NCI-H1417 (cell line): ENCODE measurements at places on chromosomes 11 and 22.

DNA sequence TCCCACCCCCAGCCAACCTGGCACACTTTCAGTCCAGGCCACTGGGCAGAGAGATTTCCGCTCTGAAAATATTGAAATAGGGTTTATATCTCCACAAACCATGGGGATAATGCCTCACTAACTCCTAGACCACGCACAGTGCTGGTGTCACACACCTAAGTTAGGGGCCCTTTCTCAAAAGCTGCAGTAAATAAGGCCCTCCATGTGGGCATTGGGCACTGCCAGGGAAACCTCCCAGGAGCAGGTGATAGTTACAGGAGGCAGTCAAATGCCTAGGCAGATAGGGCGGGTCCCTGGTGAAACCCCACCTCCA is 3.1 kb upstream of the IL10RA start:
- no peak for DNase-seq

- no peak for DNase-seq
These were observed 45.5 kb downstream of the KCNJ1 start for GRCh38 chr11:128821556-128821955.

DNA sequence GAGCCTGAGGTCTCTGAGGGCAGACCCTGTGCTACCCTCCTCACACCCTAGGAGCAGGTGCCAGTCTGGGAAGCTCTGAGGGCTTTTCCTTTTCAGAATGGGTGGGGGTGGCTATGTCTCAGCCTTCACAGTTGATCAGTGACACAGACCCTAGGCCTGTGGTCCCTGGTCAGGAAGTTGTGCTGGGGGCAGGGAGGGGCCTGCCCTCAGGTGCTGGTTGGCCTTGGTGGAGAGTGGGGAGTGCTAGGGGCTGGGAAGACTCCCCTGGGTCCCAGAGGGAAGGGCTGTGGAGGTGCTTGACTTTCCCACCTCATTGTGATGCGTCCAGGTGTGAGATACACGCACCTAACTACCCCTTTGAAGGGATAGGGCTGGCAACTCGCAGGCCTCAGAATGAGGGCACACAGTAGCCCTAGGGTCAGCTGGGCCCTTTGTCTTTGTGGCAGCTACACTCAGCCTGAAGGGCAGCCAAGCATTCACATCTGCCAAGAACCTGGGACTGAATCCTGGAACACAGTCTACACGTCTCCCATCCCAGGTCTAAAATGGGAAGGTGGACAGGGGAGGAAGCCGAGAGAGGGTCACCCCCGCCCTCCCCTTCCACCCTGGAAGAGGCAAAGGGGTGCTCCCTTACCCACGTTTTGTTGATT is 31.2 kb upstream of the ATXN10 start:
- no peak for DNase-seq

GRCh38 chr11:2443881-2444820 is at the start of gene TRPM5:
TSS of gene TRPM5 (minus strand) at chr11:2444514. CDS start at chr11:2423036, 21,478 bp downstream.
- DNase-seq = peak; percentile 71

DNA sequence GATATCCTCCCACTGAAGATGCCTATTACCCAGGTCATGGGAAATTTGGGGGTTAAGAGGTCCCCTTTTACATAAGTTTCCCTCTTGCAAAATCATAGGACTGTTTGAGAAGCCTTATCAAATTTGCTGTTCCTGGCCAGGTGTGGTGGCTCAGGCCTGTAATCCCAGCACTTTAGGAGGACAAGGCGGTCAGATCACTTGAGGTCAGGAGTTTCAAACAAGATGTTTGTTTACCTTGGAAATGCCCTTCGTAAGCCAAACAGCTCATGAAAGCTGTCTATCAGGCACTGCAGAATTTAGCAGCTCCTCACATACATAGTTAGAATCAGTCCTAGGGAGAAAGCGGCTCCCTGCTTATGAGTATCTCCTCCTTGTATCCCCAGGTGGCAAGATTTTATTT is 4.9 kb upstream of the EI24 start:
- DNase-seq = no peak

DNA sequence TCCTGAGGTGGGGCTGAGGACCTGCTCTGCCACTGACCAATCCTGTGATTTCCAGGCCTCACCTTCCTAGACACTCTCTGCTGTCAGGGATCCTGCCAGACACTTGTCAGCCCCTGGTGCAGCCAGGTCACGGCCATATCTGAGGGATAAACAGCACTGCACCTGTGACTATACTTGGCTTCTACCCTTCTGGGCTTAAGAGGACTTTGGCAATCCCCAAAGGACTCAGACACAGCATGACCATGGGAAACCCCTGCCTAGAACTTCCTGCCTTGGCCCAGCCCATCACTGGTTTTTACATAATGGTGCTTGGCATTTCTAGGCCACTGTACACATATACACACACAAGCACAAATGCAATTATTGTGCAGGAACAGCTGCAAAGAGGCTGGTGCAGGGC is 11.6 kb upstream of the OLFML1 start:
- DNase-seq = no peak

DNA sequence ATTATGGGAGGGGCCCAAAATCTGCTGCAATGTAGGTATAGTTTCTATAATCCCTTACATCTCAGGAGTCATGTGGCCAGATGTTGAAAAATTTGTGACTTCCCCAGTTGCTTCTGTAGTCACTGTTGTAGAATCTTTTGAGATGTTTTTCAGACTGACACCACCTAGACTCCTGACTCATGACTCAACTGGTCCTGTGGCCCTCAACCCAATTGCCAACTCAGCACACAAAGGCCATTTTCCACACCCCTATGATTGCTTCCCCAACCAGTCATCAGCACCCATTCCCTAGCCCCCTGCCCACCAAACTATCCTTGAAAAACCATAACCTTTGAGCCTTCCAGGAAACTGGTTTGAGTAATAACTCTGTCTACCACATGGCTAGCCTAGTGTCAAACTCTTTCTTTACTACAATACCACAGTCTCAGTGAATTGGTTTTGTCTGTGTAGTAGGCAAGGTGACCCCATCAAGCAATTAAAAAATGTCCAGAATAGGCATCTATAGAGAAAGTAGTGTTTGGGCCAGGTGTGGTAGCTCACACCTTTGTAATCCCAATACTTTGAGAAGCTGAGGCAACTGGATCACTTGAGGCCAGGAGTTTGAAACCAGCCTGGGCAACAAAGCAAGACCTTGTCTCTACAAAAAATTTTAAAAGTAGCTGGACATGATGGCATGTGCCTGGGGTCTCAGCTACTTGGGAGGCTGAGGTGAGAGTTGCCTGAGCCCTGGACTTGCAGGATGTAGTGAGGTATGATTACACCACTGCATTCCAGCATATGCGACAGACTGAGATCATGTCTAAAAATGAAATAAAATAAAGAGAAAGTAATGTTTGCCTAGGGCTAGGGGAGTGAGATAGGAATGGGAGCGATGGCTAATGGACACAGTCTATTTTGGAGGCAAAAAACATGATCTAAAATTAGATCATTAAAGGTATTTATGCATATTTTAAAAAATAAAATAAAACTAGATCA is 24.1 kb upstream of the FEZ1 start:
- no peak for DNase-seq

GRCh38 chr11:921921-922678 is 3.6 kb upstream of the AP2A2 start:
- peak; percentile 58 for DNase-seq

- DNase-seq = no peak
These were observed 16.0 kb upstream of the FTH1 start for GRCh38 chr11:61983419-61983818.

DNA sequence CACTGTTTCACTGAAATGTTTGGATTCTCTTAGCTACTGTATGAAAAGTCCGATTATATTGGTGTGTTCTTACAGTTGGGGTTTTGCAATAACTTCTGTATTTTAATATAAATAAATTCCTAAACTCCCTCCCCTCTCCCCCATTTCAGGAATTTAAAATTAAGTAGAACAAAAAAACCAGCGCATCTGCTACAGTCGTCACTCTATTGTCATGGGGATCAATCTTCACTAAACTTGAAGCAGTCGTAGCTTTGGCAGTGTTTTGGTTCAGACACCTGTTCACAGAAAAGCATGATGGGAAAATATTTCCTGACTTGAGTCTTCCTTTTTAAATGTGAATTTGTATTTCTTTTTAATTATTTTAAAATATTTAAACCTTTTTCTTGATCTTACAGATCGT is 9.4 kb downstream of the PIWIL3 start:
- no peak for DNase-seq

DNA sequence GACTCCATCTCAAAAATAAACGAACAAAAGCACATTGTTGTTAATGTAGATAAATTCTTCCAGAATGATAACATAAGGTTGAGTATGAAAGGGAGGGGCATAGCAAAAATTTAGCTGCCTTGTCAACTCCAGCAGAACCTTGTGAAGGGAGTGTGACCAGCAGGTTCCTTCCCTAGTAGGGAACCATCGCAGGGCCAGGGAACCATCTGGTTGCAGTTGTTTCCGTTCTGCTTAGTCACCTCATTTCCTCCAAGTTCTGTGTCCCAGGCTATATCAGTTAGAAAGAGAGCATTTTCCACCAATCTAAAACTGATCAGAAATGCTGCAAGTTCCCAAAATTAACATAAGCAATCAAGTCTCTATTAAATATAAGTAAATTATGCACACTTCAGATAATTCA is 126.7 kb upstream of the BLID start:
- no peak for DNase-seq

DNA sequence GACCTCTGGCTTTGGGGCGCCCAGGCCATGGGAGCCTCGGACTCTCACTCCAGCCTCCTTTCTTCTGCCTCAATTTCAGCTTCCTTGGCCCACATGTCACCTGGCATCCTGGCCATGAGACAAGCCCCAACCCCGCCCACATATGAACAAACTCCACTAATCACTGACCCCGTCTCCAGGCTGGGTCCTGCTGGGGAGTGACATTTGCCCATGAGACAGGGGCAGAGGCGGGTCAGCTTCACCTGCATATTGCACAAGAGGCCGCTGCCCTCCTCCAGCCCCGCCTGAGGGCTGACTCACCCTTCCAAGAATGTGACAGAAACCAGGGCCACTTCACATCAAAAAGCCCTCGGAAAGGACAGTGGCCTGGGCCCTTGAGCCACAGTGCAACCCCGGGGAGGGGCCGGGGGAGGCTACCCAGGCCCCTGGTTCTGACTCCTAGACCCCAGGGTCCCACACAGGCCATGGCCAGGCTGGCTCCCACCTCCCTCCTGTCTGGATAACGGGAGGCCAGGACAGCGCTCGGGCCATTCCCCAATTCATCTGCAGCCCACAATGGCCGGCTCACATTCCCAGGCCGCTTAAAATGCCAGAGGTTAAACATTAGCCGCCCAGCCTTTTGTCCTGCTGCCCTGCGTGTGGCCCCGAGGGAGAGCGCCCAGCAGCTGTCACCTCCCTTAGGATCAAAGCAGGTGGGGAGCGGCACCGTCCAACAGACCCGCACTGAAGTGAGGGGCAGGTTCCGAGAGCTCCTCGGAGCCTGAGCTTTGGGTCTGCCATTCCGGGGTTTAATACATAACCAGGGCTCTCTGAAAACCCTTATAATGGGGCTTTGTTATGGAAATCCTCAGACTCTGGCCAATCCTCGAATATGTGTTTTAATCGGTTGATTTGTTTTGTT is 42.3 kb downstream of the TRMU start:
- DNase-seq = no peak

DNA sequence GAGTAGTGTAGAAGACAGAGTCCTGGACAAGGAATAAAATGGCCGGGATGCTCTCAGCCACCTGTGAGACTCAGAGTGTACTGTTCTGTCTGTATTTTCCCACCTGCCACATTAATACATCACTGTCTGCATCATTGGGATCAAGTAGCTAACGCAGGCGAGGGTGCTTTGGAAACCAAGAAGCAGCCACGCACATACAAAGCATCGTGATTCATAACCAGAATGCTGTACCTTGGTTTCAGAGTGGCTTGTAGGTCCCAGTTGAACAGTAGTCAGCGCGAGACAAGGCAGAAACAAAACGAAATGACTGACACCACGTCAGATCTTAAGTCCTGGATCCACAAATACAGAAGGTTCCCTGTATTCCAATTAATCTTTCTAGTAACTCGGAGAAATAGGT is 198.3 kb downstream of the GRIK4 start:
- DNase-seq = peak; percentile 36

DNA sequence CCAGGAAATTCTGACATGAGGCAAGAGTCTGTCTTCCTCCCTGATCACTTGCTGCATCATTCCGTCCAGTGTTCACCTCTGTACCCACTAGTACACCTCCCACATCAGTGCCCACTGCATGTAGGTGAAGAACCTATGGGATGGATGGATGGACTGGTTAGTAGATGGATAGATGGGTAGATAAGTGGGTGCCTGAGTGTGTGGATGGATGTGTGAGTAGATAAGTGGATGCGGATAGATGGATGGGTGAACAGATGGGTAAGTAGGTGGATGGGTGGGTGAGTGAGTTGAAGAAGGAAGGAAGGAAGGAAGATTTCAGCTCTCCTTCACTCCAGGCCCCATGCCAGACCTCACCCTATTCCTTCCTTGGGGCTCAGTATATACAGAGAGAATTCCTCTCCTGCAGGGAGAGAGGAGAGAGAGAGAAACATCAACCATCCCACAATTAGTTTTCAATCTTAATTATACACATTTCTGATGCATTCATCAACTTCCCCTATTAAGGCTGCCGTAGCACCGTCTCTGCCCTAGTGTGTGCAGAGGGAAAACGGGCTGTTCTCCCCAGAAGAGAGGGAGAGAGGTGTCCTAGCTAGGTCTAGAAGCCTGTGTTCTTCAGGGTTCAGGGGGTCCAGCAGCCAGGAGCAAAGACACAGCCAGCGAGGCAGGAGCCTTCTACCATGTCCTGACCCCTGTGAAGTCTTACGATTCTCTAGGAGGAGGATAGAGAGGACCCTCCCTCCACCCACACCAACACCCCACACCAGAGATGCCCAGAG is 125.3 kb downstream of the BUD13 start:
- no peak for DNase-seq

GRCh38 chr11:78228467-78228866 is 39.7 kb downstream of the USP35 start:
- DNase-seq = peak; percentile 91

- no peak for DNase-seq
These were observed 7.5 kb downstream of the ARHGAP32 start for GRCh38 chr11:129184581-129184980.

GRCh38 chr11:128594226-128594625 is 6.9 kb upstream of the ETS1 start:
- no peak for DNase-seq

DNA sequence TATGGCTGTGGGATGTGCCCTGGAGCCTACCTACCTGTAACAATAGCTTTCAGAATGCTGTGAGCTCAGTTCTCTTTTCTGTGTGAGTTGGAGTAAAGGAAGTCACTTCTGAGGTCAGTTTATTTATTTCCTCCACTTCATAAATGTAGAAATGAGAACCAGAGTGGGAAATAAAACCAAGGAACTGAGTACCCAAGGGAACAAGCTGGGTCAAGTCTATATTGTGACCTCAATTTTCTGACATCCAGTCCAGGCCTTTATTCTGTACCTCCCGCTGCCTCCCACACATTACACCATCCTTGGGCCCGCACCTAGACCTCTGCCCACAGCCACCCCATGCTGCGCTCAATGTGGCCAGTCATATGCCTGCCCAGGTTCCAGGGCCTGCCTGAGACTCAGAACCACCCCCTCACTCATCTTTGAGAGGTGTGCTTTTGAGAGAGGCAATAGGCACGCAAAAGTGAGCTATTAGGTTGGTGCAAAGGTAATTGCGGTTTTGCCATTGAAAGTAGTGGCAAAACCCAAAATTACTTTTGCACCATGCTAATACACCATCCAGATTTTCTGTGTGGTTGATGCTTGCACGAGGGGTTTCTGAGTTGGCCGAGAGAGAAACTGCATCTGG is 9.8 kb downstream of the MS4A6E start:
- DNase-seq = no peak
